ENCODE measurements at places on chromosomes 12 and 14. TPM values are rescaled to one million over a fixed set of nuclear protein-coding genes. Genes with fewer than 3 reads are reported as not detected.

DNA sequence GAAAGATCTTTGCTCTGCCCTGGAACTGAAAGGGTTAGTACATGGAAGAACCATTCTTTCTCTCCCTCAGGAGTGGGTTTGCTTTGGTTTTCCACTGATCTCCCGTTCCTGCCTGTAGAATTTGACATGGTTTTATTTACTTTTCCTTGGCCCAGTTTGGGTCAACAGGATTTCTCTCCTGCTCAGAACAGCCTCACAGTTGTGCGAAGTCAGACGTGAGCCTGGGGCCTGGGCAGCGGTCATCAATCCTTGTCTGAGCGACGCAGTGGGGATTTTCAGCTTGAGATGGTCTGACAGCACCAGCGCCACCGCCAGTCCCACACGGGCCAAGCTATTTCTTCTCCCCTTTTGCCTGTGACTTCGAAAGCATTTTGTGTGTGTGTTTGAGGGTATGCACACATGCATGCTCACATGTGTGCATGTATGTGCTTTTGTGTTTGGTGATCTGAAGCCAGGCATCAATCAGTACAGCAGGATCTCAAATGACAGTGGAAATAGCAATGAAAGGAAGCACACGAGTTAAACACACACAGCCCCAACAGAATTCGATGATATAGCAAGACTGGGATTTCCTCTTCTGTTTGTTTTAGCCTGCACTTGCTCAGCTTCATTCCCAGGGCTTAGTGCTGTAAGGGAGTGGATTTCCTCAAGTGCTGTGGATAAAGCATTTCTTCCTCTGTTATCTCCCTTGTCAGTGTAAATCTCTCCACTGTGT, 58.3 kb downstream of the SMOC1 start:
- DNase-seq = no peak

DNA sequence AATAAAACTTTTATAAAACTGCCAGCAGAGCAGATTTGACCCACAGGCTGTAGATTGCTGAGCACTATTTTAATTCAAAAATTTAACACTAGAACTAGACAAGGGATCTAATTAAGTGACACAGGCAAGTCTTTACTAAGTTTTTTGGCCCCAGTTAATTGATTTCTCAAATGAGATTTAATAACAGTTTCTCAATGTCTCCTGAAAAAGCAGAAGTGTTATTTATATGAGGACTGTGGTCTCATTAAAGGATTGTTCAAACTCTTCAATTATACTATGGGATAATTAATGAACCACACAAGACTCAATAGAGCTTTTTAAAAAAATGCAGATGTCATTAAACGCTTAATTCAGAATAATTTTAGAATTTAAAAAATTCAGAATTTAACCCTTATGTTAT, 1.9 kb downstream of the HEATR5A start:
- no peak for DNase-seq

KRT86 gene
- total RNA-seq = not detected

- DNase-seq = no peak
These were observed 120.9 kb downstream of the DAAM1 start for GRCh38 chr14:59309291-59309900.

- no peak for DNase-seq
These were observed 99.1 kb downstream of the SYT1 start for GRCh38 chr12:78963439-78964227.

DNAJC22 gene
- 0.68 TPM for total RNA-seq

GRCh38 chr12:102883204-102883799, 33.7 kb downstream of the PAH start:
- DNase-seq = no peak

GRCh38 chr12:93733358-93733757, 56.2 kb downstream of the CRADD start:
- DNase-seq = no peak

REC8 gene
- 23.6 TPM for total RNA-seq

RPL10L gene
- total RNA-seq = not detected

- DNase-seq = no peak
These were observed 3.8 kb upstream of the SIVA1 start for GRCh38 chr14:104749111-104749649.

ZFHX2 gene
- 0.49 TPM for total RNA-seq

GRCh38 chr14:56782711-56783110, 27.6 kb downstream of the OTX2 start:
- DNase-seq = no peak

OR6C2 gene
- not detected for total RNA-seq

DNA sequence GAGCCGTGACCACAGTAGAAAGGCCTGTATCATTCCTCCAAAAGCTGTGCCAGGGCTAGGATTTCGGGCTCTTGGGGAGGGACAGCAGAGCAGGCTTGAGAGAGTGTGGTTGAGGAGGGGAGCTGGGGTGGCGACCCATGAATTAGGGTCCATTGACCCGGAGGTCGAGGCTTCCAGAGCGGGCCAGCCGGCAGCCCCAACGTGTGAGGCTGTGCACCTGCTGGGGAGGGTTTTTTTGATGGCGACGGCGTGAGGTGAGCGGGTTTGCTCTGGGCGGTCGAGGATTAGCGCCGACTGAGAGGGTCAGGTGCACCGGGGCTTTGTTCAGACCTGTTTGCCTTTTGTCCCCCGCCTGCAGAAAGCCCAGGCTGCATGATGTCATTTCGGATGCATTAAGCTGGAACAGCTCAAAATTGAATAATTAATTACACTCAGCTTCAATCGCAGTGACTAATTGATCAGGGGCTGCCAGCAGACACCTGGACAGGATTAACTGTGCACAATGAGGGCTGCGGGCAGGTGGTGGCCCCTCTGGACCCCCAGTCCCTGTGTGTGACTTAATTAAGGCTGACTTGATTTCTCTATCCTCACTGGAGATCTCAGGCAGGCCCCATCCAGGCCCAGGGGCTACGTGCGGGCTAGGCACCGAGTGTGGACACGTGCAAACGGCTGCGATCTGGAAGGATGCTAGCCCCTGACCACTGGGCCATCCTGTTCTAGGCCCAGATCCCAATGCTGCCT, 42.1 kb upstream of the MEG3 start:
- no peak for DNase-seq

IL22 gene
- not detected for total RNA-seq

GRCh38 chr12:98154850-98155249, 360.5 kb upstream of the TMPO start:
- DNase-seq = no peak

Data from thoracic aorta (tissue), 2 donors.